ENCODE measurements at places on chromosomes 7 and 10.

DNA sequence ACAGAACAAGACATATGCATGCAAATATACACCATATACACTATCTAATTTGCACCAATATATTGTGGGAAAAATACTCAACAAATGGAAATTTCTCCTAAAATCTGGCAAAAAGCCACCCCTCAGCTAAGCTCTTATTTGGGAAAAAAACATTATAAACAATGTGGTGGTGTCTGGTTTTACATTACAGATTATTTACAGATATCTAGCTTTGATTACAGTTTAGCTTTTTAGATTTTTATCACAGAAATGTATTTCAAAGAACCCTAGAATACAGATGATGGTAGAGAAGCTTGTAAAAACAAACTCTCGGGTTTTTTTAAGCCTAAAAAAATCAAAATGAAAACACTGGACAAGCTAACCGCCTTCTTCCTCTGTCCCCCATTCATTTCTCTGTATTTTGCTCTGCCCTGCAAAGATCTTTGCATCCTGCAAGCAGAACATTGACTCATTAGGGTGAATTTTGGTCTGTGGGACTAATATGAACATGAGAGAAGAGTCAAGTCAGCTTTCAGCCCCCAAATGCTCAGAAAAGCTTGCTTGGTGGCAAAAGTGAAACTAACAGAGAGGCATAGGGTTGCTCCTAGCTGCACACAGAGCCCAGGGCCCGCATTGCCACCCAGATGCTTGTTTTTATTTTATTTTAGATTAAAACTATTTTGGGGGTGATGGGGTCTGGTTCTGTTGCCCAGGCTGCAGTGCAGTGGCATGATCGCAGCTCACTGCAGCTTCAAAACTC lies 88.8 kb upstream of the LYZL1 start:
- no peak for DNase-seq

GRCh38 chr7:129422727-129423126 lies 11.5 kb upstream of the STRIP2 start:
- DNase-seq, result no peak

- DNase-seq, result peak; percentile 82
These were observed 26.0 kb upstream of the MALSU1 start for GRCh38 chr7:23273141-23273599.

- DNase-seq, result no peak
These were observed 483.8 kb upstream of the FOXK1 start for GRCh38 chr7:4198301-4198700.

DNA sequence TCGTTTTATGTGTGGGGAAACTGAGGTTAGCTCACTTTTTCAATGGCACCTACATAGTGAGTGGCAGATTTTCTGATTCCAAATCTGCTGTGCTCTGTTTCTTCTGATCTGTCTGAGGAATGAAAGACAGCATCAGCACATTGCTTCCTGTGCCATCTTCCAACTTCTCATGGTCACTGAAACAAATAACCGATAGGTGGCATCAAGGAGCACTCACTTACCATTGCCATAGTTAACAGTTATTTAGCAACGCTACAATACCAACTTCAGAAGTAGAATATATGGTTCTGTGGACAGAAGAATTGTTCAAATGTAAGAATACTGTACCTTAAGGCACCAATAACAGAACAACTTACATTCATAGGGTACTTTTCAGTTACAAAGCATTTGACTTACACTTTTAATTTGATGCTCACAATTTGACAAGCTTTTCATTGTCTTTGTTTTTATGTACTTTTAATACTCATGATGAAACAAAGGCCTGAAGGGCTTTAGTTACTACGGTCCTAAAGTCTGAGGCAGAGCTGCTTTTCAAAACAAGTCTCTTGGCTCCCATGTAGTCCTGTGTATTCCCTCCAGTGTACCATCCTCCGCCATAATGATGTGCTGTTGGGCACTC lies 228.9 kb upstream of the TCF7L2 start:
- peak; percentile 59 for DNase-seq

DNA sequence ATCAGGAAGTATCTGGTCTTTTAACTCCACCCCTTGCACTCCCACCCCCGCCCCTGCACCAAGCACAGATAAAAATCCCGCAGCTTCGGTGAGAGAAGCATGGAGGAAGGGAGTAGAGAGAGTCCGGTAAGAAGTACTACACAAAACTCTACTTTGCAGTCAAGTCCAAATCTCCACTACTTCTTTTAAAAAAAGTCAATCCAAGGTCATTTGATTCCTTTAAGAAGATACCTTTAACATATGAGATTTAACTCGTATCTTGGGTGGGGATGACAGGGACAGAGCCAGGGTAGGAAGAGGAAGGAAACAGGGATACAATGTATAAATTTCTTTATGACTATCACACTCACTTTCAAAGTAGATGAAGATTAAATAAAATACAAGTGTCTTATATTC lies 132.1 kb downstream of the NRBF2 start:
- DNase-seq, result peak; percentile 68

- DNase-seq, result peak; percentile 64
These were observed 43.1 kb upstream of the LBX1 start for GRCh38 chr10:101272229-101272868.

GRCh38 chr7:94997547-94997946 lies 90.2 kb downstream of the PPP1R9A start:
- DNase-seq, result no peak

DNA sequence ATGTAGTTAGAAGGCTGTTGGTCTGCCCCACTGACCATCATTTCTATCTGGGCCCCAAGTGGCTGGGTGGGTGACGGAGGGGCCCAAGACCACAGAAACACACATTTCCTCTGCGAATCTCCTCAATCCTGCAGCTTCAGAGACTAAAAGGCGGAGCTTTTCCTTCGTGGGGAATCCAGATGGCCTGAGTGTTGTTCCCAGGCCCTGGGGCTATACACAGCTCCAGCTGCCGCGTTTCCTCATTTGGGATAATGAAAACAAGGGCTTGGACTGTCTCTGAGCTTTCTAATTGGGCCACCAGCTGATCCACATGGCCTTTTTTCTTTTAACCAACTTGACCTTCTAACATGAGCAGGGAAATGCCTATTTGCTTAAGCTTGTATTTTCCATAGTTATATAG lies 339.9 kb downstream of the CXCL12 start:
- DNase-seq, result no peak

DNA sequence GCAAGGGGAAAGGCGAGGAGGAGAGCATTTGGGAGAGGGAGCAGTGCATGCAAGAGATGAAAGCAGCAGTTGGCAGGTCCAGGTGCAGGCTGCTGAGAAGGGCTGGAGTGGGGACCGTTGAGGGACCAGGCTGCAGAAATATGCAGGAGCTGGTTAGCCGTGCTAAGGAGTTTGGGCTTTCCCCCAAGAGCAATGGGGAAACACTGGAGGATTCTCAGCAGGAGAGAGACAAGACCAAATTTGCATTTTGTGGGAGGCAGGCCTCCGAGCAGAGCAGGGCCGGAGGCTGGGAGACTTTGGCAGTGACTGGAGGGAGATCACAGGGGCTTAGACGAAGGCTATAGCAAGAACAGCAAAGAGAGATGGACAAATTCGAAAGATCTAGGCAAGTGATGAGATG lies 11.8 kb downstream of the BTBD16 start:
- DNase-seq, result no peak

DNA sequence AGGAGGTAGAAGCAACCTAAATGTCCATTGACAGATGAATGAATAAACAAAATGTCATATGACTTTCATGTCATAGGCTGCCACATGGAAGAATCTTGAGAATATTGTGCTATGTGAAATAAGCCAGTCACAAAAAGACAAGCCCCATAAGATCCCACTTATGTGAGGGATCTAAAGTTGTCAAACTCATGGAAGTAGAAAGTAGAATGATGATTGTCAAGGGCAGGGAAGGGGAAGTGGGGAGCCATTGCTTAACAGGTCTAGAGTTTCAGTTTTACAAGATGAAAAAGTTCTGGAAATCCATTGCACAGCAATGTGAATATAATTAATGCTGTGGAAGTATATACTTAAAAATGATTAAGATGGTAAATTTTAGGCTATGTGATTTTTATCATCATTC lies 229.3 kb upstream of the KMT2E start:
- DNase-seq, result no peak

GRCh38 chr10:1267568-1267967 lies 211.4 kb downstream of the WDR37 start:
- no peak for DNase-seq

GRCh38 chr10:13308096-13308495 lies 8.2 kb upstream of the PHYH start:
- DNase-seq, result no peak

GRCh38 chr10:7302392-7302906 lies 108.4 kb downstream of the SFMBT2 start:
- peak; percentile 39 for DNase-seq

DNA sequence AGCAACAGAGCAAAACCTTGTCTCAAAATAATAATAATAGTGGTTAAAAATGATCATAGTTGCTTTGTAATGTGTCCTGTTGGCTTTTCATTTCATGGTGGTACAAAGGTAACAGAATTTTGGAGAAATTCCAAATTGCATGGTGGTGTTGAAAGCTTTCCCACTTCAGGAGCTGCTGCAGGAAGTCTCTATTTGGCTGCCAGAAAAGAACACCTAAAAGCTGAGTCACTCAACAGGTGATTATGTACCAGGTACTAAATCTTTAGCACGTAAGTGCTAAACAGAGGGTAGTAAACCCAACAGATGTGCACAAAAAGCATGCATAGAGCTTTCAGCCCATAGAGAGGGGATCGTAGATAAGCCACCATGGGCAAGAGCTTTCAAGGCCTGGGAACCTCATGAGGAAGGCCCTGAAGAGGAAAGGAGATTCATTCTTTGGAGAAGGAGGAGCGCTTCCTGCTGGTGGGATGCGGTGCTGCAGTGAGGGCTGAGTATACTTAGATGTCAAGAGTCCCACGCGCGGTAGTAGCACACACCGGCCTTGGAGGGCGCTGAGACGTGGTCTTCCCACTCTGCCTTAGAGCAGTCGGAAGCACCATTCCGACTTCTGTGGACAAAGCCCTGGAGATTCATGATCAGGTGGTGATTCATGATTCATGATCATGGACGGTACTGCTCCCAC lies 118.7 kb downstream of the RALA start:
- DNase-seq, result peak; percentile 32

- no peak for DNase-seq
These were observed 13.5 kb upstream of the MGAM2 start for GRCh38 chr7:142098004-142098403.

DNA sequence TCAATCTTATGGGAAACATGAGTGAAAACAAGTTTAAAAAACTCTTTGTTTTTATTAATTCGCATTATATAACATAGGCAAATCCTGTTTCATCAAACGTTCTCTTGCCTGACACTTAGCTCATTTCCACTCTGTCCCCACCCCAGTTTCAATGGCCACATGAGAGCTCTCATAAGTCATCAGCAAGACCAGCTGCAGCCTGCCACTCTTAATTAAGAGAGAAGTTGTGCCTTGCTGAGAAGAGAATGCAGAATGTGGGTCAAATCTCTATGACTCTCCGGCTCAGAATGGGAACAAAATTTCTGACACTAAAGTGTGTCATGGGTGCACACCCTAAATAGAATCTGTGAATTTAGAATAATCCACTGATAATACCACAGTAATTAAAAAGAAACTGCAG lies 39.6 kb downstream of the ASAH2 start:
- DNase-seq, result no peak

GRCh38 chr7:74674166-74674565 lies 16.6 kb downstream of the GTF2I start:
- DNase-seq, result no peak

GRCh38 chr7:154913638-154914307 lies 89.2 kb downstream of the PAXIP1 start:
- DNase-seq, result peak; percentile 61

DNA sequence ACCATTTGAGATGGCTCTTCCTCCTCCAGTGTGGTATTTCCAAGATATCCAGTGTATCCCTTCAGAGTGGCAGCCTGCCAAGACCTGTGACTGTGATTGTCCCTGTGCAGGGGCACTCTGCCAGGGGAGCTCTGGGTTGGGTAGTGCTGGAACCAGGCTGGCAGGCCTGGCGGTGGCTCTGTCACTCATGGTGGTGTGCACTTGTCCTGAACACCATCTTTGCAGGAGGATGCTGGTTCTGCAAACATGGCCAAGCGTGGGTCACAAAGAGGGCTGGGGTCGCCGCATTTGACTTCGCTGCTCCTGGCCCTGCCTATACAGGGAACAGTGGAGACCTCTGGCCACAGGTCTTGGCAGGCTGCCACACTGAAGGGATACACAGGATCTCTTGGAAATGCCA lies 205.2 kb downstream of the PRPF18 start:
- no peak for DNase-seq

GRCh38 chr7:74453322-74454011 lies at the start of gene GTF2IRD1:
TSS of gene GTF2IRD1 (plus strand) at chr7:74453906. CDS start at chr7:74508081, 54,175 bp downstream.
- DNase-seq, result peak; percentile 70

GRCh38 chr7:77284616-77285015 lies 85.0 kb upstream of the FGL2 start:
- DNase-seq, result no peak

DNA sequence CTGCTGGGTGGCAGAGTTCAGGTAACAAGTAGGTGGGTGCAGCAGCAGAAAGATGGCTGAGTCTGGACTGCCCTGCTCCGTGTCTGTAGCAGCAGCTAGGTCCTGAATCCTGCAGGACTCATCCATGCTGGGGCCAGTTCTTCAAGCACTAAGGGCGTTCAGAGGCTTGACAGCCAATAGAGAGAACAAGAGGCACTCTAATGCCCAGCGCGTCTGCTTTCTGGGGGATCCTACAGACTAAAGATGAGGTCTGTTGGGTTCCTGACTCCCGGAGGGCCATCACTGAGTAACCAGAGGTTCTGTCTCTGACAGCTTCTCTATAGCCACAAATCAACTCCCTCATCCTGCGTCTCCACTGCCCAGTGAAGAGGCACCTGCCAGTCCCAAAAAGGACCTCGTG lies 125.5 kb downstream of the PTPN20 start:
- no peak for DNase-seq

GRCh38 chr10:6114805-6115341 lies 26.0 kb downstream of the RBM17 start:
- peak; percentile 93 for DNase-seq

- no peak for DNase-seq
These were observed 1369.8 kb upstream of the LRRTM3 start for GRCh38 chr10:65556006-65556405.

DNA sequence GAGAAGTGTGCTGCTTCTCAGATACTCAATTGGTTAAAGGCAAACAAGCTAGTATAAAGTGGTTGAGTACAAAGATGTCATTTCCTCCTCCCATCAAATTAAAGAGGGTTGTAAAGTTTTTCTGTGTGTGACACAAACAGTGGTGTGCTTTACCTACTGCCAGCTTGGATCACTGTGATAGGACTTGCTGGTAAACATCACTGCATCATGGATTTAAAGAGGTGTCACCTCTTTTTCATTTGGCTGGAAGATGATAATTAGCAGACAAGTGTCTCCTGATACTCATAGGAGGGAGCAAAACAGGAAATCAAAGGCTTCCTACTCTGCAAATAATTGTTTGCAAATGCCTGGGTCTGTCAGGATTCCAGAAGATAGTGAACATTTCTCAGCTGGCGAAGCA lies 200.5 kb downstream of the MDFIC start:
- no peak for DNase-seq

DNA sequence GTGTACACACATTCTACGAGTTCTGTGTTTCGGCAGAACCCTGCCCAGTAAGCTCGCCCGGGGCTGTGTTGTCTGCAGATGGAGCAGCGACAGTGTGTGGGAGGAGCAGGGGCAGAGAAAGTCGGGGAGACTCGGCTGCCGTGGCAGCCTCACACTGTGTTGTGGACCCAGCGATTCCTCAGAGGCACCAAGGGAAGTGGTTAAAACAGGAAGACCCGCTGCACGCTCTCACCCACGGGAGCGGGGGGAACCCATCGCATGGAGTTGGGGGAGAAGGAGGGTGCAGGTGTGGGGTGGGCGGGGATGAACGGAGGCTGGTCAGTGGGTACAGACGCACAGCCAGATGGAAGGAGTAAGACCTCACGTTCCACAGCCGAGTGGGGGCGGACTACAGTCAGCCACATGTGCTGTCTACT lies 250.2 kb downstream of the ELFN1 start:
- DNase-seq, result peak; percentile 20

GRCh38 chr7:65441010-65441409 lies 67.4 kb downstream of the ZNF92 start:
- peak; percentile 86 for DNase-seq

Data from fibroblast of mammary gland (primary cell).